ENCODE measurements at places on chromosomes 6 and 20. TPM values are rescaled to one million over a fixed set of nuclear protein-coding genes. Genes with fewer than 3 reads are reported as not detected.
A peak's percentile ranks its signal among the peaks of the same experiment; 100 is the strongest.

DNA sequence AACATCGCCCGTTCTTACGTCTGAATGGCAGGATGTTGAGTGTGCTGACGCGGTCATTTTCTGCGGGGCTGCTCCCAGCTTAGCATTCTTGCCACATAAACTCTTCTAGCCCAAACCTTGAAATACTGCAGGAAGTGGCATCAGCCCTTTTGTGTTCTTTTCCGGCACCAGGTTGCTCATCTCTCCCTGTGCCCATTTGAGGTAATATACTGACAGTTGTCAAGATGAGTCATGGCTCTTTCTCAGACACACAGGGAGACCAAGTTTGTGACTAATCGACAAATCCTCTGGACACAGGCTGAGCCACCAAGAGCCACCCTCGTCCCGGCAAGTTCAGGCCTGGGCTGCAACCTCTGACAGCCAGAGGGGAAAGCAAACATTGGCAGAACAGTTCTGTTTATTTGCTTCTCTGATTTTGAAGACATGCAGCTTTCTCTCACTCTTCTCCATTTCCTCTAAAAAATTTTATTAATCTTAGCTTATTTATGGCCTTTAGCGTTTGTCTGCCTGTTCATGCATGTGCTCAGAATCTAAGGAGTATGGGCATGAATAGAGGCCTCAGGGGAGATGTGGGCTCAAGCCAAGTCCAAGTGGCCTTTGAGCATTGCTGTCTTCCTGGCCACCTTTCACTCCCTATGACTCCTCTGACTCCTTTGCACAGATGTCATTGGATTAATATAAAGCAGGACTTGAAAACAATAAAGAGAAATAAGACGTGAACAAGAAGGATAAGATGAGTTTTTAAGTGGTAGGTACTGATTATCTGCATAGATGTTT, 328.2 kb upstream of the JAG1 start:
- no peak for DNase-seq

- DNase-seq: no peak
Measured at GRCh38 chr6:55543633-55544309, 35.2 kb downstream of the HMGCLL1 start.

DNA sequence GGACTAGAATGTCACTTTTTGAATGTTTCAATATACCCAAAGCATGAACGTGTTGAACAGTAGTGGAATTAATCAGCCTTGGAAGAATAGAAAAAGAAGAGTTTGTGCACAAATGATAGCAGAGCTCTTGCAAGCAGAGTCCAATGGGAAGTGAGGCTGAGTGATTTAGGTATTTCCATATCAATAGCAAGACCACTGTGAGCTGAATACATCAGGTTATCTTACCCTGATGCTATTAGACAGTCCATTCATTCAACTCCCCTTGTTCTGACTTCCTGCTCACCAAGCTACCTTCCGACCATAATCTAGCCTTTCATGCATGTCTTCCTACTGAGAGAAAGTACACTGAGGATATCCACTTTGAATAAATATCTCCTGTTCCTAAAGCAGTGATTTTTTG, 349.2 kb upstream of the RNF217 start:
- no peak for DNase-seq

DNA sequence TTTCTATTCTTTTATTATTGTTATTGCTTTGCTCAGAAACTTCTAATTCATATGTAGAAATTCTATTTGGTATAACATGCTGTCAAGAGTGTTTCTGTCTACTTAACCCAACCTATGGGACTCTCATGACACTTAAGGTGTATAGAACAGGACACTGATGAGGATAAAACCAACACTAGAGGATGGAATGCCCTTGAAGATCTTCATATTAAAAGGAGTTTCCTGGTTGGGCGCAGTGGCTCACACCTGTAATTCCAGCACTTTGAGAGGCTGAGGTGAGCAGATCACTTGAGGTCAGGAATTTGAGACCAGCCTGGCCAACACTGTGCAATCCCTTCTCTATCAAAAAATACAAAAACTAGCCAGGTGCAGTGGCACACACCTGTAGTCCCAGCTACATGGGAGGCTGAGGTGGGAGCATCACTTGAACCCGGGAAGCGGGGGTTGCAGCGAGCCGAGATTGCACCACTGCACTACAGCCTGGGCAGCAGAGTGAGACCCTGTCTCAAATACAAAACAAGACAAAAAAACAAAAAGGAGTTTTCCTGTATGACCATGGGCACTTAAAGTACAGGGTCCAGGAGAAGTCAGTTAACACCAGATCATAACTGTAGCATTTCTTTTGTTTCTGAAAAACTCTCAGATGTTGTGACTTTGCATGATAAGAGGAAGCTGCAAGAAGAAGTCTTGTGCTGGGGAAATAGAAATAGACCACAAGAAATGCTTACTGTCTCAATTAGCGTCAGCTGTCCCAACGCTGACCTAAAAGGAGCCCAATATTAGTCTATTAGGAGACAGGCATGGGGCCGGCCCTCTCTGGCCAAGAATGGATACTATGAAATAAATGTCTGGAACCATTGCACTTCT, 38.9 kb upstream of the CD2AP start:
- DNase-seq: no peak

DNA sequence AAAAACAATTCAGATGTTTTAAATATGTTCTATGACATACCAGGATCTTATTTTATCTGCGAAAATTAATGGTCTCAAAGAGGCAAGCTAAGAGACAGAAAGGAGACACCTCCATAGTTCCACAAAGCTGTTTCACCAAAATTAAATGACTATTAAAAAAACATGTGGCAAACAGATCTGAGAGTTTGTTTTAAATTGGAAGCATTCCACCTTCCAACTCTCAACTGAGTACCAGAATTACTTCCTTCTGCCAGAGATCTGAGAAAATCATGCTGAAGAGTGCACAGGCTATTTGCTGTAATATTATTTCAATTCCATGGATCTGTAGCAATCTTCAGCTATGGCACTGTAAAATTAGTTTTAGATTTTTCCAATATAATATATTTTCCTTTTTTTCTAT, 669.5 kb upstream of the MARCKS start:
- DNase-seq: no peak

DNA sequence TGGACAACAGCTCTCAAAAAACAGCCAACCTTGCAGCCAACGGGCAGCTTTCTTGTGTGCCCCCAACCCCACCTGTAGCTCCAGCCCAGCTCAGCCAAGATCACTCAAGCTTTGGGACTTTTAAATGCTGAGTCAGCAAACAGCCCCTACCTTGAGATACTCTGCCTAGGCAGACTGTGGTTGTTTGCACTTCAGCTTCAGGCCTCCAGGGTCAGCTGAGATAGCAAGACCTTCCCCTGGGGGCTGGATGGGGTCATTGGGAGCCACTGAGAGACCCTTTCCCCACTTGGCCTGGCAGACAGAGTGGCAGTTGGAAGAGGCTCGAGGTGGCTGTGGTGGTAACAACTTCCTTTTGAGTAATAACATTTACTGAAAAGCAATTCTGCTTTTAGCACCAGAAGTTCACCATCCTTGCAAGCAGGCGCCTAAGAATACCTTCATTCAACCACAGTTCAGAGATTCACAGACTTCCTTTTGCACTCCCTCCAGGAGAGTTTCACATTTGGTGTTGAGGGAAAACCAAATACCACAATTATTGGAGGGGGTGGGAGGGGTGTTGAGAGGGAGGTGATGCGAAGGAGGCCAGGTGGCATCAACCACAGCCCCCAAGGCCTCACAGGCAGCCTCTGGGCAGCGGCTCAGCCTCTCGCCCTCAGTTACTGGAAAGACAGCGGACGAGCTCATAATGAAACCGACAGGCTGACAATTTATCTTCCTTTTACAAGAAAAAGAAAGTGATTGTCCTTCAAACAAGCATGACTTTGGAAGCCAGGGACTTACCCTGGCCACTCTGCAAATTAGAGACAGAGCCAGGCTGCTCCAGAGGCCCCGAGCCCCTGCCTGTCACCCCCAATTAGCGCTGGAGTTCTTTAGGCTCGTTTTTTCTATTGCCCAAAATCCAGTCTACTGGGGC, 148.1 kb downstream of the CEBPB start:
- peak; percentile 27 for DNase-seq

DNA sequence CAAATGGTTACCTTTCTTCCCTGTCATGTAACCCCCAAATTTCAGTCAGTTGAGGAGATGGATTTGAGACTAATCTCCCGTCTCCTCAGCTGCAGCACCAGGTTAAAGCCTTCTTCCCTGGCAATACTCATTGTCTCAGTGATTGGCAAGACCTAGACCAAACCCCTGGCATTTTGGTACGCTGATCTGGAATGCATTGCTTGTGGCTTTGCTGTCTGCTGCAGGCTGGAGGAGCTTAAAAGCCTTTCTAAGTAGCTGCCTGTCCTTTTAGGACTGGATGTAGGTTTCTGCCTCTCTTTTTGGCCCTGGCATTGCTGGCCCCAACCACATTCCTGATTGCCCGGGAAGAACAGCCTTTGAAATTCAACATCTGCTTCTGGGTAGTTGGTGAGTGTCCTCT, 729.6 kb upstream of the GJE1 start:
- DNase-seq: no peak

DNA sequence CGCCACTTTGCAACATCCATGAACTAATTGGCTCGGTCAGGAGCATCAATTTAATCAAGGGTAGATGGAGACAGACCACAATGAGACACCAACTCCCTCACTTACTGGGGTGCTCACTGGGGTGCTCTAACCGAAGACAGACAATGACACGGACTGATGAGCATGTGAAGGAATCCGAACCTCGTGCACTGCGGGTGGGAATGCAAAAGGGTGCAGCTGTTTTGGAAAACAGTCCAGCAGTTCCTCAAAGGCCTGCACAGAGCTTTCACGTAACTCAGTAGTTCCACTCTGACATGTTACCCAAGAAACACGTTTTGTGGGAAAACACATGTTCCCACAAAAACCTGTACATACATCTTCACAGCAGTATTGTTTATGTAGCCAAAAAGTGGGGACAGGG, 26.8 kb downstream of the ANKRD60 start:
- DNase-seq: no peak

DNA sequence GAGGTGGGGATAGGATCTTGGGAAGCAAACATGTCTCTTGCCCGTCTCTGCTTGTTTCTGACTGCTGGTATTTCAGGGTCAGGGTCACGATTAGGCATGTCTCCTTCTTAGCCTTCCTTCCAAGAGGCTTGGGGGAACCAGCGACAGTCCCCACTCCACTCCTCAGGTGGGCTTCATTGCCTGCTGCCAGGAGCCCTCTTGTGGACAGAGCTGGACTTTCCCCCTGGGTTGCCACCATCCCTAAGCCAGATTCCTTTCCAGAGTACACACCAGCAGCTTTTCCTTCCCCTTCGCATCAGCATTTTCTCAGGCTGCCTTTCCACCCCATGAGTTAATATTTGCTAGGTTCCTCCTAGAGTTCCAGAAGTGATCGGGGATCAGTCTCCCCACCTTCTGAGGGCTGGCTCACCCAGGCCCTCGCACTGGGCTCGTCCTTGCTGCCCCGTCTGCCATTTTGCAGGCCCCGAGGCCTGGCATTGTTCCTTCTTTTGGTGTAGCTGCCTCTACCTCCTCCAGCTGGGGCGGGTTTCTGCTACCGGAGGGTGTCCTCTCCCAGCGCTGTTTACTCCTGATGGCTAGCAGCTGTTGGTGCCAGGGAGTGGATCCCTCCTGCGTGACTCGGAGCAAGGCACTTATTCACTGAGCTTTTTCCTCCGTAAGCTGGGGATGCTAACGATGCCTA, 8.8 kb upstream of the C20orf144 start:
- DNase-seq: peak; percentile 37

DNA sequence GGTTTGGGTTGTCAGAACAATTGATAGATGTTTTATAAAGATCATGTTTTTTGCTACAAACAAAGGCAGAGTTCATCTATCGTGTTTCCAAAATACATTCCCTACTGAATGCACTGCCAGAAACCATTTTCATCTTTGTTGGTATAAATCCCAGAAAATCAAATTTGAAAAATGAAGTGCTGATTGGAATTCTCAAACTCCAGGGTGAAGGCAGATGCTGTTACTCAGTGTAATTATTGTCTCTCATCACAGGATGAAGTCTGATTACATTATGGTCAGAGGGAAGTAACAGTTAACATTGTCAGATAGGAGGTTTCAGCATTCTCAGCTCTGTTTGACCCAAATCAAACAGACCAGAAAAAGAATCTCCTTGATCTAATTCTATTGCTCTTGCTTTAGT, 198.4 kb upstream of the KCNK16 start:
- no peak for DNase-seq

DNA sequence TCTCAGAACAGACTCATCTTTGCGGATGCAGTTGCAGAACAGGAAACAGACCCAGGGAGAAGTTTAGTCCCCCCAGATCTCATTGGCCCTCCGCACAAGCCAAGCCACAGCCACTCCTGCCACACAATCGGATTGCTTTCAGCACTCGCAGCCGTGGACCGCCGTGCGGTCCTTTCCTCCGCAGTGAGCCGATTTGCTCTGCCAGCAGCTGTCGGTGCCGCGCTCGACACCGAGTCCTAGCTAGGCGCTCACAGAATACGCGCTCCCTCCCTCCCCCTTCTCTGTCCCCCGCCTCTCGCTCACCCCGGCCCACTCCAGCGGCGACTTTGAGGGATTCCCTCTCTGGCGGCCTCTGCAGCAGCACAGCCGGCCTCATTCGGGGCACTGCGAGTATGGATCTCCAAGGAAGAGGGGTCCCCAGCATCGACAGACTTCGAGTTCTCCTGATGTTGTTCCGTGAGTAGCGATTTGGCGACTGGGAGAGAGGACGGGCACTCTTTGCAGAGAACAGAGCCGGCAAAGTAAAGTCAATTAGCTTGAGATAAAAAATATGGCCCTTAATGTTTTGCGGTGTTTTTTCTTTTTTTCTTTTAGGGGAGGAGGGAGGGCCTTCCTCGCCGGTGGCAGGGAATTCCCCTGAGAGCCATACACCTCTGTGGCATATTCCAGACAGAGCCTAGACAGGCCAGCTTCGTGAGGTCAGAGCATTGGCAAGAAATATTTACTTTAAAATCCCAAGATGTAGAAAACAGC, at the start of gene LAMP5:
TSS of gene LAMP5 (plus strand) at position 130 of the 753 bp plus-strand sequence. CDS start at position 393, 263 bp downstream.
- no peak for DNase-seq

GRCh38 chr6:74170118-74170517, 474.1 kb downstream of the CD109 start:
- no peak for DNase-seq

DNA sequence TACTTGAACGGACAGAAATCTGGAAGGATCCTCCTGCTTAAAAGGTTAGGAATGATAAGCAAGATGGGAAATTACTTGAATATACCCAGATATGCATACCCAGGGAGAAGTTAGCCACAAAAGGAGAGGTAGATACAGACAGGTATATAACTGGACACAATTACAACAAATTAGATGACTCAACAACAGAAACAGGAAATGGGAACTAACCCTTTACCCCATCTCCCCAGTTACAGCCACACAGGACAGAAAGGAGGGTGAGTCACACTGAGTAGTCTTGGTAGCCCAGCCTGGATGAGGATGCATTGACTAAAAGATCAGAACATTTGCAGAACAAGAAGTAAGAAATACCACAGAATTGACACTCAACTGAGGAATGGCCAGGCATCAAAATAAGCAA, 61.2 kb downstream of the C6orf52 start:
- no peak for DNase-seq

- no peak for DNase-seq
Measured at GRCh38 chr20:22403632-22404361, 180.6 kb downstream of the FOXA2 start.

GRCh38 chr6:134331256-134331655, 13.3 kb upstream of the SGK1 start:
- no peak for DNase-seq

- DNase-seq: no peak
Measured at GRCh38 chr20:50562262-50562701, 52.1 kb downstream of the PTPN1 start.

Gene JARID2
- total RNA-seq: 10.2 TPM

Gene OR12D3
- not detected for total RNA-seq

Gene HLA-DQB1
- total RNA-seq: not detected

Gene PRSS35
- 197 TPM for total RNA-seq

Gene C2
- 1.5 TPM for total RNA-seq

Gene GJA10
- not detected for total RNA-seq

Gene PRR18
- total RNA-seq: 0.70 TPM

Gene DSE
- 71.9 TPM for total RNA-seq

Gene CDSN
- not detected for total RNA-seq

Gene SLC13A3
- 2.8 TPM for total RNA-seq
